Retinal pigment epithelial cell (primary cell): ENCODE measurements at places on chromosomes 5 and 9.

DNA sequence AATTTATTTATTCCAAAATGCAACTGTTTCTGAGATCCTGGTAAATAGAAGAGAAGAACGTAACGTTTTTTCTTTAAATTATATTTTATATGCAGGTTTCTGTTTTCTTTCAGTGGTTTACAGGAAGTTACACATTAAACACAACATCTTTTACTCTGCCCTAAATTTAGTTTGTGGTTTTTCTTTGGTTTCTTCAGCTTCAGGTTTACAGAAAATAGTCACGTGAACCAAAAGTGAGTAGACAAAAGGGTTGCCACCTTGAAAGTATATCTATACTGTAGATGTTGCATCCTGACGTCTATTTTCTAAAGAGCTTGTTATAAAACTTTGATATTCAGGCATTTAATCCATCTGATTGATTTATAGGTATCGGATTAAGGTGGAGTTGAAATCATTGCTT lies 1236.6 kb downstream of the MAT2B start:
- no peak for DNase-seq

DNA sequence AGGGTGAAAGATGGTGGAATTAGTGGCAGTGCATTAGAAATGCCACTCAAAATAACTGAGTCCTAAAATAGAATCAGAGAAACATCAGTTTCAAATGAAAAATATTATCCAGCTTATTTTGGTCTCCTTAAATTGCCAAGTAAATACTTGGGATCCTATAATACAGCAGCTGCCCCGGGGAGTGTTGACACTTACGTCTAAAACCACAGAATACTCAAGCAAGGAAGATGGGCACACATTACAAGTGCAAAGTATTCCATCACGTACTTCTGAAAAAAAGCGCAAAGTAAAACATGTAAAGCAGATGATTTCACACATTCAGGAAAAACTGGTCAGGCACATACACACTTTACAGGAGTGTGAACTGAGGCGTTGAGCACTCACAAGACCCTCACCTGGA lies 2.4 kb upstream of the ARHGEF37 start:
- no peak for DNase-seq

GRCh38 chr9:107948086-107948485 lies 458.5 kb upstream of the KLF4 start:
- DNase-seq: no peak

GRCh38 chr9:129322022-129322621 lies 144.1 kb upstream of the IER5L start:
- no peak for DNase-seq

- DNase-seq: no peak
Measured at GRCh38 chr9:21747175-21747574, 55.3 kb upstream of the MTAP start.

DNA sequence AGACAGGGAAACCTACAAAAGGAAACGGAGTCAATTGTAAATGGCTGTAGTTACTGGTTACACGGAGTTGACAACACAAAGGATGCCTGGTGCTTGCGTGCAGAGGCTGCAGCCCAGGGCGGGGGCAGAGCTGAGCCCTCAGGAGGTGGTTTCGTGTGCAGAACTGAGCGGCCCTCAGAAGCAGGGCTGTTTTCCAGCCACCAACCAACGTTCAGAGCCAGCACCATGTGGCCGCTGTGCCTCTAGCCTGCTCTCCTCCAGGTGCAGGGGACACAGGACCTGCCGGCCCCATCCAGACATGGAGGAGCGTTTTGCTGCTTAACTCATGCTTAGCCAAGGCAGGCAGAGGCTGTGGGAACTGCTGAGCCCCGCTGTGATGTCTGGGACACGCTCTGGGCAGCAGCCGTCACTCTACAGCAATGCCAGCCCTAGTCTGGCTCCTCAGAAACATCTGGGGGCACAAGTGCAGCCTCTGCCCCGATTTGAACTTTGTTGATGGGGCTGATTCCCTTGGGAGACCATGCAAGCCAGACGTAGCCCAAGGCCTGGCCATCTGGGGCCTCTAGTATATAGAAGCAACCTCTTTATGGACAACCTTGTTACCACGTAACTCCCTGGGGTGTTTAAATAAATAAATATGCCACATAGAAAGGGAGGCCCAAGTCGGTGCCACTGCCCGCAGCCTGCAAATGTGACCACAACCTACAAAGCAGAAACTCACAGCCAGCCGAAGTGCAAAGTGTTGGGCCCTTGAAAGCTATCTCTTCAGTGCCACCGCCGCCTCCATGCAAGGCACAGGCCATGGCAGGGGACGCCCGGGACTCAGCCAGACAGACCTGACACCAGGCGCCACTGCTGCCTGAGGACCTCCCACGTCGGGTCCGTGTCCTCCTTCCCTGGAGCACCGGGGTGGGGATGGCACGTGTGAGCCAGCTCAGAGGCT lies 42.1 kb downstream of the NKD2 start:
- no peak for DNase-seq

DNA sequence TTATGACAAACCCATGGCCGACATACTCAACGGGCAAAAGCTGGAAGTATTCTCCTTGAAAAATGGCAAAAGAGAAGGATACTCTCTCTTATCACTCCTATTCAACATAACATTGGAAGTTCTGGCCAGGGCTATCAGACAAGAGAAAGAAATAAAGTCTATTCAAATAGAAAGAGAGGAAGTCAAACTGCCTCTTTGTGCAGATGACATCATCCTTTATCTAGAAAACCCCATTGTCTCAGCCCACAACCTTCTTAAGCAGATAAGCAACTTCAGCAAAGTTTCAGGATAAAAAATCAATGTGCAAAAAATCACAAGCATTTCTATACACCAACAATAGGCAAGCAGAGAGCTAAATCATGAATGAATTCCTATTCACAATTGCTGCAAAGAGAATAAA lies 1799.9 kb upstream of the ACO1 start:
- no peak for DNase-seq

- DNase-seq: no peak
Measured at GRCh38 chr9:88364706-88365105, 23.5 kb upstream of the SPIN1 start.

DNA sequence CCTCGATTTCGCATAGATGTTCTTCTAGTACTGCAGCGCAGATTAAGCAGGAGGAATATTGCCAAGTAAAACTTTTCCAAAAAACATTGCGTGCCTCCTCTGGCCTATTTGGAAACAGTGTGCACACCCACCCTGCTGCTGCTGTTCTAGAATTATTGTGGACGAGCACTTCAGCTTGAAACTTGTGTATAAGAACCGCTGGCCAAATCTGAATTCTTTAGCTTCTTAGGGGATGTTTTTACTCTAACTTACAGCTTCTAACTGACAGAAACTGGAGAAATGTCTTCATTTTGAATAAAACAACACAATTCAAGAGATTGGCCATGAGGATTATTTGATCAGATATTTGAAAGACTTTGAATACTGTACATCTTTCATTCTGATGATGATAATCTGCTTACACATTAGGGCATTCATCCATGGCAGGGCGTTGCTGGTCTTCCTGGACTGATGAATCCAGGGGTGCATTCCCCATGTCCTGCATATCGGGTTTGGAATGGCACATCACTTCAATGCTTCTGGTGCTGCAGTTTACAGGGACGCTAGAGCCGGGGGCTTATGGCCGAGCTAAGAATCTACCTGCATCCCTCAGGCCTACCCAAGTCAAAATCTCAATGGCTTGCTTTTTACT lies 6.5 kb downstream of the ADAMTS16 start:
- DNase-seq: no peak

DNA sequence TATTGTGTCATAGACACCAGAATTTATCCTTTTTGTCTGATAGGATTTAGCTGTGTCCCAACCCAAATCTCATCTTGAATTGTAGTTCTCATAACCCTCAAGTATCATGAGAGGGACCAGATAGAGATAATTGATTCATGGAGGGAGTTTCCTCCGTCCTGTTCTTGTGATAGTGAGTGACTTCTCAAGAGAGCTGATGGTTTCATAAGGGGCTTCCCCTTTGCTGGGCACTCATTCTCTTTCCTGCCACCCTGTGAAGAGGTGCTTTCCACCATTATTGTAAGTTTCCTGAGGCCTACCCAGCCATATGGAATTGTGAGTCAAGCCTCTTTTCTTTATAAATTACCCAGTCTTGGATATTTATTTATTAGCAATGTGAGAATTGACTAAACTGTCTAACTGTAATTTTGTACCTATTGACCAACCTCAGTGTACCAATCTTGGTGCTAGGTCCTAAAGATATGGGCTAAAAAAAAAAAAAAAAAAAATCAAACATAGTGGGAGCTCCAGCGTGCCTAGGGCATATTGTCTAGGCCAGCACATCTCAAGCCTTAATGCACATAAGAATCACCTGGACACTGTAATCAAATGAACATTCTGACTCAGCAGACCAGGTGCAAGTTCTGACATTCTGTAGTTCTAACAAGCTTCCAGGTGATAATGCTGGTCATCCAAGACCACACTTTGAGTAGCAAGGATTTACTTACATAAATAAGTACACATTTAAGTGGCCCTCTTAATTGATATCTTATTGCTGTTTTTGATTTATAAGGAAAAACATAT lies 30.5 kb downstream of the ST8SIA4 start:
- no peak for DNase-seq

- DNase-seq: no peak
Measured at GRCh38 chr5:54590824-54591223, 73.3 kb downstream of the SNX18 start.

GRCh38 chr9:95441081-95441480 lies 75.7 kb downstream of the PTCH1 start:
- DNase-seq: no peak

DNA sequence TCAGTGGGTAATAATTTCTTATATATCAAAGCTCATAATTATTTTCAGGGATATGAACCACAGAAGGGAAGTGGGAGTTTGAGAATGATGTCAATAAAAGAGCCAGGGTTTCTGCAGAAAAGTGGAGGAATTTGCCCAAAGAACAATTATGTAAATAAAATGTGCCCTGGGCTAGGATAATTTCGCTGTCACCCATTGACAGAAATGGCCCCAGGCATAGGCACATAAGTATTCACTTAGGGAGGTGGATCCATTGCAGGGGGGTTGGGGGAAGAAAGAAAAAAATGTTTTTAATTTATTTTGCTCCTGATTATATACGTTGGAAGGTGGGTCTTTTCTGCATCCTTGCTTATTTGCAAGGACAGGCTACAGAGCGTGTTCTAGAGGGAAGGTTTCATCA lies 135.1 kb upstream of the IRX2 start:
- no peak for DNase-seq

DNA sequence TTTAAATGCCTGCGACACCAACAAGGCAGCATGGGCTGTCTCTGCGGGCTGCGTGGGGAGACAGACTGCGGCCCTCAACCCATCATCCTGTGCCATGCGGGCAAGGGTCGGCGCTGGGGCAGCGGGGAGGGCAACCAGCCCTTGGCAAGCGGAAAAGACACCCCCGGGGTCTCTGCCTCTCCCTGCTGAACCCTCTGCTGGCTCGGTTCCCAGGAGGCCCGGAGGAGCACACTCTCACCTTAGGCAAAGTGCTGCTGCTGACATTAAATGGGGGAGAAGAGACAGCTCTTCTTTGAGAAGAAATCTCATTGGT lies 129.6 kb upstream of the PPP1R26 start:
- no peak for DNase-seq

GRCh38 chr5:5103245-5103644 lies 36.9 kb upstream of the ADAMTS16 start:
- DNase-seq: no peak

DNA sequence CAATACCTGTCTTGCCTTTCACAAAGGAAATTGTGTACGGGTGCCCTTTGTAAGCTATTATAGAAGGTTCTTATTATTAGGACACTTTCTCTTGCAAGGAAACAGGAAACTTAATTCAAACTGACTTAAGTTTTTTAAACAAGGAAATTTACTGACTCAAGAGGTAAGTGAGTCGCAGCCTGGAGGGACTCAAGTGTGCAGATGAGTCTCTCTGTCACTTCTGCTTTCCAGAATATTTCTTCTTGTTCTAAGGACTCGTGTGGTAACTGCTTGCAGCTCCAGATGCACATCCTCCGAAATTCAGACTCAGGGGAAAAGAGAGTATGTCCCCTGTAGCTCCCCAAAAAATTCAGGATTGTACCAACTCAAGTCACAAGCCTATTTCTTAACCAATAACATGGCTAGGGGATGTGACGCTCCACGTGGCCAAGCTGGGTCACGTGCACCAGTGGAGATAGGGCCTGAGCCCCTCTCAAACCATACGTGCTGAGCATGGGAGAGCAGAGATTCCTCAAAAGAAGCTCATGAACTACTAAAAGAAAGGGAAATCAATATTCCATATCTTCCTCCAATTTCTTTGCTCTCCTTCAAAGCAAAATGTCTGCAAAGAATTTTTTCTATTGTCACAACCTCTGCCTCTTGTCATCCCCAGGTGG lies 49.2 kb upstream of the ERCC6L2 start:
- DNase-seq: no peak

GRCh38 chr9:110707419-110707818 lies 38.8 kb downstream of the MUSK start:
- no peak for DNase-seq

GRCh38 chr9:130894546-130894945 lies 2.1 kb downstream of the QRFP start:
- no peak for DNase-seq

GRCh38 chr9:101409079-101409477 lies 10.4 kb downstream of the ZNF189 start:
- no peak for DNase-seq

GRCh38 chr5:9698125-9698826 lies 68.1 kb upstream of the TAS2R1 start:
- DNase-seq: no peak

GRCh38 chr5:120465436-120465961 lies 1.4 kb downstream of the PRR16 start:
- DNase-seq: no peak

DNA sequence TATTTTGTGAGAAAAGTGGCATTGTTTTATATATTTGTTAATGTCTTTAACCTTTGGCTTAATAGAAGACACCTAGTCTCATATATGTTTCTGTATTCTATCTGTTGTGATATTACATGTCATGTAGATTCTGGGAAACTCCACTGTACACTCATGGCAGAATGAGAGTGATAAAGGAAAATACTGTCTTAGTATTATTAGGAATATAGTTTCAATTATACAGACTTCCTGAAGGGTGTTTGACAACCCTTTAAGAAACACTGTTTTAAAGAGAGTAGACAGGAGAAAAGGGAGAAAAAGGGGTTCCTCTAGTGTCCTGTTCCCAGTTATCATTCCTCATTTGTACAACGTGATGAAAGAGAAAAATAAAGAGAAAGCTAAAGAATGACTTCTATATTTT lies 42.1 kb upstream of the SPEF2 start:
- no peak for DNase-seq

GRCh38 chr9:34335376-34335775 lies 6.0 kb downstream of the NUDT2 start:
- DNase-seq: no peak
